ENCODE measurements at places on chromosomes 1 and 21.

DNA sequence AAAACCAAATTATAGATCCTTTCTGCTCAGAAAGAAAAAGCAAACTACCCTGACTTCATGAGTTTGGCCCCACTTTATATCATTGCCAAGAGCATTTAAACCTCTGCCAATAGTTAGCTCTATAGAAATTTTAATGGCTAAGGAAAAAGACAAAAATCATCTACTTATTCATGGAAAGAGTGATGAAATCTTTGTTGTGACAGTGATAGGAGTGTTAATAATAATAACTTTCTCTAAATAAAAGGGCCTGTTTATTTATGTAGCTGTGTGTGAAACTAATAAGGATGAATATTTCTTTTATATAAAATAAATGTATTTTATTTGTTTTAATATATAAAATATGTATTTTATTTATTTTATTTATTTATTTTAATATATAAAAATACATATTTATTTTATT is 6.4 kb downstream of the CHODL start:
- no peak for DNase-seq

DNA sequence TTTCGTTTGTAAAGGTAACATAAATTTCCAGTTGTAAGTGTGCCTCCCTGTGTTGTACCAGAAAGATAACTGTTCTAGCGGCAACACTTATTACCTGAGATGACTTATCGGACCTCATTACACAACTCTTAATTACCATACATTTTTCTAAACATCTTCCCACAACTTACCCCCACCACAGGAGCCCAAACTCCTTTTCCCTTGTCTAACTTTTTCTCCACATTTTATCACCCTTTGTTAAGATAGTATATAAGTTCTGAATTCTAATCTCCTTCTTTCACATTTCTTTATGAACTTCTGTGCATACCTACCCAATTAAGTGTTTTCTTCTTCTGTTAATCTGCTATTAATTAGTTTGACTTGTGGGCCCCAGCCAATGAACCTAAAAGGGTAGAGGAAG is 143.7 kb upstream of the CAMK1G start:
- no peak for DNase-seq

DNA sequence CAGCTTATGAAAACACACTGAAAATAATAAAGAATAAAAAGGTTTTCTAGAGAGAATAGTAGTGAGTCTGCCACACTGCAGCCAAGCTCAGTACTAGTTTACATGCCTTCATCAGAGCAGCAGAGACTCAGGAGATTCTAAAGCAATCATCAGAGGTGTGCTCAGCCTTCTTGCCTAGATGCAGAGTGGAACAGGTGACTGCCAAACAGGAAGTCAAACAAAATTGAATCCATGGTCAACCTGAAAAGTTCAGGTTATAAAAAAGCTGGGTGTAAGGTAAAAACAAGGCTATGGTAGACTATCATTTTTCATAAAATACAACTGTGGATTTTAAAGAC is 165.3 kb upstream of the C1orf105 start:
- no peak for DNase-seq

DNA sequence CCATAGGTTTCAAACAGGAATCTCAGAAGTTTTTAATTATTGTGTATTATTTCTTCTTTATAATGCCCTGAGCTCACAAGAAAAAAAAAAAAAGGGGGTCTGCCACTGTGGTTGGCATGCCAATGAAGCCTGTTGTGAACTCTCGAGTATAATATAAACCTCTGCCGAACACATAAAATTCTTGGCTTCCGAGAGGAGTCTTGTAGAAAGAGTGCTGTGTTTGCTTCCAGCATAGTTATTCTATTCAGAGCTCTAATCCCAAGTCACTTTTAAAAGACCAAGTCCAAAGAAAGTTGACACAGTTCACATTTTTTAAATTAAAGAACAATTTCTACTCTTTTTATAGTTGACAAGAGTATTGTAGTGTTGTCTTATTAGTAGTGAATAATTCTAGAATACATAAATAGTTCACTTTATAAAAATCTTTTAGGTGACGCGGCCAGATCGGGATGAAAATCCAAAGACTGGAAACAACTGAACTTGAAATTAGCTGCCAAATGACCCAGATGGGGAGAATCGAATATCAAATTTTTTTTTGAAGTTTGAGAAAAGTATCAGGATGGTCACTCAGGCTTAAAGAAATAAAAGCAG is 293.2 kb downstream of the DUSP10 start:
- no peak for DNase-seq

DNA sequence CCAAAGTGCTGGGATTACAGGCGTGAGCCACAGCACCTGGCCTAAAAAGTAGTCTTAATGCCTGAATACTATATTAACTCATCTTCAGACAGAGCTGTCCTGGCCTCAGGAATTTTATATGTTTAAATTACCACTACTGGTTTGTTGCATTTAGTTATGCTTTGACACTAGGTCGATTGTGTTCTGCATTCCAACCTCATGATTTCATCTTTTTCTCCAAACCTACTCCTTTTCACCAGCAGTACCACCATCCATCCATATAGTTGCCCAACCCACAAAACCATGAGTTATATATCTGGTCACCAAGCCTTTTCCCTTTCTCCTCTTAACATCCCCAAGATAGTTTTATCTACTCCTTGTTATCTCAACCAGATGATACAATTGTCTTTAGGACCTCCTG is 22.6 kb downstream of the FMO5 start:
- DNase-seq: no peak

- no peak for DNase-seq
Measured at GRCh38 chr1:85315789-85316188, 39.4 kb upstream of the BCL10 start.

- DNase-seq: no peak
Measured at GRCh38 chr1:11523746-11524464, 45.0 kb downstream of the DISP3 start.

DNA sequence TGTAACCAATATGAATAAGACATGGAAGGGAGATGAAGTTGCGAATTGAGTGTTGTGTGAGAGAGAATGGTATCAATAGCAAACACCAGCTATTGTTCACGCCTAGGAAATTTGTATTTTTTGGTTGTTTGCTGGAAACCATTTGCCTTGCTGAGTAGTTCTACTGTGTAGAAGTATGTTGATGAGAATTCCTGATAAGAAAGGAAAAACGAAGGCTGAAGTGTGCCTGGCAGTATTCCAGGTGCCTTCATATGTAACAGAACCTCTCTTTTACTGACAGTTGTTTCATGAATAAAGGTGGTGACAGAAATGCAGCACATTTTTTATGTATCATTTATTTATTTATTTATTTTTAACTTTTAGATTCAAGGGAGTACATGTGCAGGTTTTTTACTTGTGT is 79.5 kb downstream of the SDCCAG8 start:
- no peak for DNase-seq

GRCh38 chr1:114003431-114003830 is 24.2 kb downstream of the OLFML3 start:
- no peak for DNase-seq

- DNase-seq: no peak
Measured at GRCh38 chr1:81327743-81328142, 473.0 kb upstream of the ADGRL2 start.

GRCh38 chr1:236092899-236093298 is 28.0 kb upstream of the NID1 start:
- no peak for DNase-seq

- no peak for DNase-seq
Measured at GRCh38 chr1:120178799-120179756, 2.8 kb upstream of the SEC22B start.

DNA sequence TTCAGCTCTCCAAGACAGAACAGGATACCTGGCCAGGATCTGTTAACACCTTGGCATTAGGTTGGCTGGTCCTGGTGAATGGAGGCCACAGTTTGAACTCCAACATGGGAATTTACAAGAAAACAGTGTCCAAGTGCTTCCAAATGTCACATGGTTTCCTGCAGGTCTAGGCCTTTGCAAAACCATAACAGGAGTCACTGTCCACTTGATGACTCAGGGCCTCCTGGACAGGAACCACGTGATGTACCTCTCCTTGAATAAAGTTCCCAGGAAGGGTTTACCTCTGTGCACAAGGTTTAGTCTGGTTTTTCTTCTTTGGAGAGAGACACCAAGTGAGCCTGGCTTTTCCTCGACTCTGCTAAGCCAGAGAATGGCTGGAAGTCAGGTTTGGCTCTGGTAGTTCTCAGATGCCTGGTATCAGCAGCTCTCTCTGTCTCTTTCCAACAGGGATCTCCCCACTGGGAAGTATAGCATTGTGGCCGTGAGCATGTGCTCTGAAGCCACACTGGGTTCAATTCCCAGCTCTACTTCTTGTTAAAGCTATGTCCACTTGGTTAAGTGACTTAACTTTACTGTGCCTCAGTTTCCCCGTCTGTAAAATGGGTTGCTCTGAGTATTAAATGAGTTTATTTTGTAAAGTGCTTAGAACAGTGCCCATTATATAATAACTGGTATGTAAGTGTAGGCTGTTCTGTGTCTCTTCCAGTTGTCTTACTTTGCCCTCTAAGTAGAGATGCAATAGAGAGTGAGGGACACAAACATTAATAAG is 27.3 kb upstream of the TMEM61 start:
- no peak for DNase-seq

DNA sequence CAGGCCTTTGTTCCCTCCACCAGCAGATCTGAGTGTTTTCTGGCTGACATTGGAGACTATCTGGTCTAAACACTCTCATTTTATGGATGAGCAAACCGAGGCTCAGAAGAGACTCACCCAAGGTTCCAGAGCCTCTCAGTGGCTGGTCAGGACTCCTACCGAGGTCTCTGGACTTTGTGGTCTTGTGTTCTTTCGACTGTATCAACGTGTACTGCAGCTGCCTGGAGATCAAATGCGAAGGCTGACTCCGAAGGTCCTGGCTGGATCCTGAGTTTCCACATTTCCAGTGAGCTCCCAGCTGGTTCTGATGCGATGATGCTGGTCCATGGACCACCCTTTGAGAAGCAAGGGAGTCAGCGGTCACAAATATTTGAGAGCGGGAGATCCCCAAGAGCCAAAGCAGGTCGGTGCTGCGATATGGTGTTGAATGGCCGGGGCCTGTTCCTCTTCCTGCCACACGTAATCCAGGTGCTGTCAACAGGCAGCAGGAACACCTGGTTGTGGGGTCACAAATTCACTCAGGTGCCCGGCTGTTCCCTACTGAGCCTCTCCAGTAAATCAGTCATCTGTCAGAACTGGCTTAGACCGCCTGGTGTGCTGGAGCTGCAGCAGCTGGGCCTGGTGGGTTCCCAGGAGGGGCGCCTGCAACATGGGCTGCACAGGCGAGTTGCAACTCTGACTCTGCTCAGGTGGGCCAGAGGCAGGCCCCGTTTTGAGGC is 94.8 kb upstream of the USP24 start:
- no peak for DNase-seq

DNA sequence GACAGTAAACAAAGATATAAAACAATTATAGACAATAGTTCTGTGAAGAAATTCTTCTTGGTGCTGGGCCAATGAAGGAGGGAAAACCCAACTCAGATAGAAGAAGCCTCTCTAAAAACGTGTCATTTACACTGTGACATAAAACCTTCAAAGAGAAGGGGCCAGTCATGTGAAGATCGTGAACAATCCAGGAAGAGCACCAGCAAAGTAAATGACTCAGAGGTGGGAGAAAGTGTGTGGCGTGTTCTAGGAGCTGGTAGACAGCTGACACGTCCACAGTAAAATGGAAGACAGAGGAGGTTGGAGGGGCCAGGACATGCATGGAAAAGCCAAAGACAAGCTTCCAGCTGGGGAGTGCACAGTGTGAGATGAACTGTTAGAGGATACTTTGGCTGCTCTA is 143.6 kb downstream of the VAV3 start:
- peak; percentile 57 for DNase-seq

DNA sequence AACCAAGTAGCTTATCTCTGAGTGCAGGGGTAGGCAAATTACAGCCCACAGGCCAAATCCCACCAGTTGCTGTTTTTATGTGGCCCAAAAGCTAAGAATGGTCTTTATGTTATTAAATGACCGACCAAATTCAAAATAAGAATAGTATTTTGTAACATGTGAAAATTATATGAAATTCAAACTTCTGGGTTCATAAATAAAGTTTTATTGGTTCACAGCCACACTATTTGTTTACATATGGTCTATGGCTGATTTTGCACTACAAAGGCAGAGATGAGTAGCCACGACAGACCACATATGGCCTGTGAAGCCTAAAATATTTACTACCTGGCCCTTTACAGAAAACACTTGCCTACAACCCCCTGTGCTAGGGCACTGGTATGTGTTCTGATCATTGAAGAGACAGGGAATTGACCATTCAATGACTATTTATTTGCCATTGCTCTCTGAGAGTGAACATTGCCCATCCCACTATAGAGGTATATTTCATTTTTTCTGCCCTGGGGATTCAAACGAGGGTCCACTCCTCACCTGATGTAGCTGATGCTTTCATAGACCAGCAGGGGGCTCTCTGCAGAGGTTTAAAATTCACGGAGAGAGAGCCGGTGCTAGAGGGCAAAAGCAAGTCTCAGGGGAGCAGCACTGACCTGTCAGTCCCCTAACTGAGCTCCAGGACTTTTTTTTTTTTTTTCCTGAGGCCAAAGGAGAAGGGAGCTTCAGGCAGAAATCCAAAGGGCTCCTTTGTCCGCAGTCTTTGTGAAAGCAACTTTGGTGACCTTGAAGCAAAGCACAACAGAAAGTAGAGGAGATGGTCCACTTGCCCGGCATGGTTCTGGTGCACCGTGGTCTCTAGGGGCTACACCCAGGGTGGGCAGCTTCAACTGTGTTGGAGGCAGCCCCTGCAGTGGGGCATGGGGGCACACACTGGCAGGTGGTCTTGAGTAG is 7.3 kb upstream of the GNL2 start:
- DNase-seq: peak; percentile 54

- no peak for DNase-seq
Measured at GRCh38 chr1:228334226-228334935, 72.3 kb downstream of the TRIM11 start.

DNA sequence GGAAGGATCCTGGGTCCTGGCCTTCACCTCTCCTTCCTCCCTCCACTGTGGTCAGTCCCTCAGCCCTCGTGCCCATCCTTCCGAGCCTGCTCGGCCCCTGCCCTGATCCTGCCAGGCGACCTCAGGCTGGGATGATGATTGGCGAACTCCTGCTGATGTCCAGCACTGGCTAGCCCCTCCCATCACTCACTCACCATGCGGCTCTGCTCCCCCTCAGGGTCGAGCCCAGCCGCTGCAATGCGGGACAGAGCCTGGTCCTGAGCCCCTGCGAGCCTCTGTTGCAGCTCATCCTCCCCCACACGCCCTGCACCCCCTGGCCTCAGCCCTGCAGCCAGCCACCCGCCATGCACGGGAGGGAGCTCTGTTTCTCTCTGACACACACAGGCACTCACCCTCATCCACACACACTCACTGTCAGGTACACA is 100.2 kb downstream of the DMRTB1 start:
- DNase-seq: no peak

DNA sequence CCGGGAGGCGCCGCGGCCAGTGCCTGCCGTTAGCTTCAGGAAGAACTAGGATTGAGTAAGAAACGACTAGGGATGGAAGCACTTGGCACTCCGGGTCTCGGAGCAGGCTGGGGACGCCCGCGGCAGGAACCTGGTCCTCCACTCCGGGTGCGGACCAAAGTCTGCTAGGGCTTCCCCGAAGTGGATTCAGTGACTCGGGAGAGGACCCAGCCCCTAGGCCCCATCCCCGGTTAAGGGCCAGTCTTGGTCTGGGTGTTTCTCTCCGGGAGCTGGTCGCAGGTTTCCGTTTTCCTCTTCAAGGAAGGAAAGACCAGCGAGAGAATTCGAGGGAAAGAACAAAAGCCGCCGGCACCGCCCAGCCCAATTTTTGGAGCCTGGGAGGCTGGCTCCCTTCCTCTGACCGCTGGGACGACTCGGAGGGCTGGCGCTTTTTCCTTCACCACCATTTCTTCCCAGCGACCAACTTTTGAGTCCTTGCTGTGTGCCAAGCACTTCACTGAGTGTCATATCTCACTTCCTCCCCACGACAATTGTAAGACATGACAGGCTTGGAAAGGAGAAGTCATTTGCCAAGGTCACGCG is 16.8 kb upstream of the STMN1 start:
- DNase-seq: peak; percentile 50

All from suppressor macrophage treated with lipopolysaccharide for 4 hours (primary cell).